Urinary bladder (tissue), 4 donors: ENCODE measurements at places on chromosomes 4 and X. TPM values are rescaled to one million over a fixed set of nuclear protein-coding genes. Genes with fewer than 3 reads are reported as not detected.

GRCh38 chrX:6803607-6804006 is 268.7 kb upstream of the VCX3A start:
- DNase-seq, result no peak

DNA sequence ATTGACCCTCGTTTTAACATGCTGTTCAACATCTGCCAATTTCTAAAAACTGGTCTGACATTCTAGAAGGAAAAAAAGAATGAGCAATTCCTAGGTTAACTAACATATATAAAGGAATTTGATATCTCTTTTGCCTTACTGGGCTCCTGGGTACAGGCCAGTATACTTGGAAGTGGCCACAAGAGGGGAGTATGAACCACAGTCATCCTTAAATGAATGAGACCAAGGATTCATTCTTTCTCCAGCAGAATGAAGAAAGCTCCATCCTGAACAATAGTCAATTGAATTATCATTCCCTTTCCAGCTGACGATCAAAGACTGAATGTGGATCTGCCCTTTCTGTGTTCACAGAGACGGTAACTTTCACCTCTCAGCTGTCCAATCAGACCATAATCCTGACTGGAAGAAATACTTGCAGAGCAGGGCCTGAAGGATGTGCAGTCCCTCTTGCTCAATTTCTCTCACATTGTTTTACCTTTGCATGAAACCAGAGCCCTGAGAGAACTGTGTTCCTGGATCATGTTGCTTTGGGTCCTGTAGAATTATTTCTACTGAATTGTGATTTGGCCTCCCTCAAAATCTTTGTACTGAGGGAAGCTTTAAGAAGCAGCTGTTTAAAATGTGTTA is 14.8 kb upstream of the SPARCL1 start:
- no peak for DNase-seq

DNA sequence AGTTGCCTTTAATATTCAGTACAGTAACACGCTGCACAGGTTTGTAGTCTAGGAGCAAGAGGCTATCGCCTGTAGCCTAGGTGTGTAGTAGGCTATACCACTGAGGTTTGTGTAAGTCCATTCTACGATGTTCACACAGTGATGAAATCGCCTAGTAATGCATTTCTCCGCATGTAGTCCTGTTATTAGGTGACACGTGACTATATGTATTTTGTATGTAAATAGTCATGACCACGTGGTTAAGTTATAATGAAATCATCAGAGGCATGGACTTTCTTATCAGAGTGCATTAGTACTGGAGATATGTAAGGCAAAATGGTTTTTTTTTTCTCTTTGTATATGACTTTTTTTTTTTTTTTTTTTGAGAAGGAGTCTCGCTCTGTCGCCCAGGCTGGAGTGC is 9.9 kb upstream of the ZCCHC4 start:
- no peak for DNase-seq

- DNase-seq, result no peak
These were observed 50.5 kb downstream of the TIGD2 start for GRCh38 chr4:89161841-89162240.

GRCh38 chrX:15056044-15056443 is 182.8 kb downstream of the MOSPD2 start:
- DNase-seq, result no peak

GRCh38 chr4:156635051-156635450 is 336.5 kb downstream of the PDGFC start:
- DNase-seq, result no peak

The RENBP gene
- 12.1 TPM for polyA plus RNA-seq
